ENCODE measurements at places on chromosomes 1 and 21.

DNA sequence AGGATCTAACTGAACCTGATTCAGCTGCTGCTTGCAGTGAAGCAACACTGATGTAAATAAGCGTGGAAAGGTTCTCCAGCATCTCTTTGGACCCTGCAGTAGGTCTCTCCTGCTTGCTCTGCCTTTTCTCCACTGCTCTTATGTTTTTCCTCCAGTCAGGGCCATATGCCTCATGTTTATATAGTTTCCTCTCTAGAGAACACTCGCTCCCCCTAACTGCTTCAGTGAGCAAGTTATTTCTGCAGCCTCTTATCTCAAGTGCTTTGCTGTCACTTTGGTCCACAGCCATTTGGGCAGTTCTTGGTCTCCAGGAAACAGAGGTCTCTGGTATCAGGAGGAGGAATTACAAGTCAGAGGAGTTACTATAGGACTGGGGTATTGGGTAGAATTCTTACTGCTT is 5.3 kb downstream of the PRUNE1 start:
- DNase-seq = no peak

GRCh38 chr1:60894130-60894529 is 188.2 kb upstream of the NFIA start:
- no peak for DNase-seq

DNA sequence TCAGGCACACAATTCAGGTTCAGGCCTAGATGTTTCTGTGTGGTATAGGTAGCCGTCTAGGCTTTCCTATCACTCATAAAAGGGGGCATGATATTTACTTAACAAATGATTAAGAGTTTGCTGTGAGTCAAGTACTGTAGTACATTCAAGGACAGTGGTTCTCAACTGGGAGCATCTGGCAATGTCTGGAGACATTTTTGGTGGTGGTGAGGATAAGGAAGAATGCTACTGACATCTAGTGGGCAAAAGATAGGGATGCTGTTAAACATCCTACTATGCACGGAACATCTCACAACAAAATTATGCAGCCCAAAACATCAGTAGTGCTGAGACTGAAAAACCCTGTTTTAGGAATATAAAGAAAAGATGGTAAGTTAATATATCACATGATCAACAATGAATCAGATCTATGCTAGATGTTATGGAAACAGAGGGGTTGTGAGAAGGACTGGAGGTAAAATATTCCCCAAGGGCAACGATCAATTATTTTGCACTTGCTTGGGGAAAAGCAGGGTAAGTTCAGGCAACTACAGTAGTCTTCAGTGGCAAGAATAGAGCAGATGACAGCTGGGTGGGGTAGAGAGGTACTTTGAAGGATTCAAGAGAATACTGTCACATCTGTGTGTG is 4.9 kb downstream of the DNTTIP2 start:
- DNase-seq = no peak

GRCh38 chr21:26116456-26117011 is 54.0 kb downstream of the APP start:
- DNase-seq = peak; percentile 64

- no peak for DNase-seq
These were observed 81.6 kb downstream of the PAX7 start for GRCh38 chr1:18712252-18712600.

DNA sequence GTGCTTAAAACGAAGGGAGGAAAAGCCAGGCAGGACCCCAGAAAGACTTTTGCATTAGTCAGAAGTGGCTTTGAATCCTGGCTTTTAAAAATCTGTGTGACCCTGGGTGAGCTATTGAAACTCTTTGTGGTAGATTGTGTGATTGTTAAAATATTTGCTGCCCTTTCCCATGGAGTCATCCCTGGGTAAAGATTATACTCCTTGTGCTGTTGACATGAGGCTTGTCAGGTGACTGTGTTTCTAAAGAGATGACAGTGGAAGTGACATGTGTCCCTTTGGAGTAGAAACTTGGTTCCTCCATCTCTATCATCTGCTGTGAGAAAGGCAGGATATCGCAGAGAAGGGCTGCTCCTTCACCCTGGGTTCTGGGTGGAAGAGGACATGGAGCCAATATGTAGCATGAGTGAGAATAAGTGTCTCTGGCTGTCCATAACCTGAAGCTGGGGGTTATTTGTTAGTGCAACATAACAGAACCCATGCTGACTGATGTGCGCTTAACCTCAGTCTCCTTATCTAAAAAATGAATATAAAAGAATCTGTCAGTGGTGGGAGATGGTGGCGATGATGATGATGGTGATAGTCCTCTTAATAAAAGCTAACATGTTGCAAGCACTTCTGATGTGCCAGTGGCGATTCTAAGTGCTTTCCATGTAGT is 187.6 kb downstream of the RHOU start:
- DNase-seq = no peak

Data from foreskin melanocyte (primary cell).